Nephron progenitor cell (in vitro differentiated cells): ENCODE measurements at places on chromosomes 3 and 15.

DNA sequence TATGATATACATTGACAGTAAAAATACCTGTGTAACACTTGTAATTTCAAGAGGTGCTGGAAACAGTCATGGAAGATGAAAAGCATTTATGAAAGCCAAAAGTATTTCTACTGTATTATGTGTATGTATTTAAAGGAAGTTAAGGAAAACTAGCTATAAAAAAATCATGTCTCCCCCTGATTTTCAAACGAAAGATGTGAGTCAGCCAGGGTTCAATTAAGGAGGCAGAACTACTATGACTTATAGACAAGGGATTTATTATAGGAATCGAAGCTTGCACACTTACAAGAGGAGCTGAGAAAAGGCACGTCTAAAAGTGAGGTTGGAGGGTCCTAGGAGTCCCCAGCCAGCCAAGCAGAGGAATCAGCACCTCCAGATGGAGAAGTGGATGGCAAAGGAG lies 119.4 kb downstream of the SUCLG2 start:
- no peak for DNase-seq

- DNase-seq, result no peak
These were observed 2.0 kb downstream of the SMC4 start for GRCh38 chr3:160401291-160402095.

DNA sequence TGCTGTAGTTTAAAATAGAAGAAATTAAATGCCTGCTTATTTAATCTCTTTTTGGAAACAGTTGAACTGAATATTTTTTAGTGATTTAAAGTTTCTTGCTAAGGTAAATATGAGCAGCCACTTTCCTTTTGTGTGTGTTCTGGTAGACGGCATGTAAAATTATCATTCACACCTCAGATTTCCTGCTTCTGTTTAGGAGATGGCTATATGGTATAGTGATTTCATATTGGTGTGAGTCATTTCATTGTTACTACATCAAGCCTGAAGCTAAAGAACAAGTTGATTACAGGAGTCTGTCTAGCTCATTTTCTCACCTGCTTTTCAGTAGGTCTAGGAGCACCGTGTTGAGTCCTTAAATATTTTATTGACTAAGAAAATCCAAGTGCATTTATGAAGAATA lies 2.2 kb downstream of the LRCH3 start:
- DNase-seq, result no peak

- DNase-seq, result no peak
These were observed 195.5 kb downstream of the LPP start for GRCh38 chr3:188349351-188349901.

- no peak for DNase-seq
These were observed 11.4 kb downstream of the TGM5 start for GRCh38 chr15:43255376-43255775.

- peak; percentile 18 for DNase-seq
These were observed 569.0 kb downstream of the TUSC7 start for GRCh38 chr3:117278424-117279190.

DNA sequence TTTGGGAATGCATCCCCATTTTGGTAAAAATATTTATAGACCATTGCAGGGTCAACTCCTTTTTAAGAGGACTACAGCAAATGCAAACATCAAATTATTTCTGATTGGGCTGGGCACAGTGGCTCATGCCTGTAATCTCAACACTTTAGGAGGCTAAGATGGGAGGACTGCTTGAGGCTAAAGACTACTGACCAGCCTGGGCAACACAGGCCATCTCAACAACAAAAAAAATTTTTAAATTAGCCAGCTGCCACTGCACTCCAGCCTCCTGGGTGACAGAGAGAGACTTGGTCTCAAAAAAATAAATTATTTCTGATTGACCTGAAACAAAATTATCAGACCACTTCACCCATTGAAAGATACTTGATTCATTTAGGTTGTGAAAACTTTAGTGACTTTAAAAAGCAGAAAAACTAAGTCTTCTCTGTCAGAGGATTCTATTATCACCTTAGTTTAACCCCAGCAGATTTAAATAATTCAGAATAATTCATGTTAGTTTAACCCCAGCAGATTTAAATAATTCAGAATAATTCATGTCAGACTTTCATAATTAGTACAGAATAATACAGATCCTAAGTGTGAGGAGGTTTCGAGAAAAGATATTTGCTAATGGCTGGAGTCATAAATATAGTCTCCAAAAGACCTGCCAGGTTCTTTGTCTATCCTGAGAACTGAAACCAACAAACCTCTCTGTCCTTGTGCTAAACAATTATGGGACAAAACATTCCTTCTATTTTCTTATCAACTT lies 183.6 kb upstream of the STT3B start:
- no peak for DNase-seq
